ENCODE measurements at places on chromosomes 7 and 10.

DNA sequence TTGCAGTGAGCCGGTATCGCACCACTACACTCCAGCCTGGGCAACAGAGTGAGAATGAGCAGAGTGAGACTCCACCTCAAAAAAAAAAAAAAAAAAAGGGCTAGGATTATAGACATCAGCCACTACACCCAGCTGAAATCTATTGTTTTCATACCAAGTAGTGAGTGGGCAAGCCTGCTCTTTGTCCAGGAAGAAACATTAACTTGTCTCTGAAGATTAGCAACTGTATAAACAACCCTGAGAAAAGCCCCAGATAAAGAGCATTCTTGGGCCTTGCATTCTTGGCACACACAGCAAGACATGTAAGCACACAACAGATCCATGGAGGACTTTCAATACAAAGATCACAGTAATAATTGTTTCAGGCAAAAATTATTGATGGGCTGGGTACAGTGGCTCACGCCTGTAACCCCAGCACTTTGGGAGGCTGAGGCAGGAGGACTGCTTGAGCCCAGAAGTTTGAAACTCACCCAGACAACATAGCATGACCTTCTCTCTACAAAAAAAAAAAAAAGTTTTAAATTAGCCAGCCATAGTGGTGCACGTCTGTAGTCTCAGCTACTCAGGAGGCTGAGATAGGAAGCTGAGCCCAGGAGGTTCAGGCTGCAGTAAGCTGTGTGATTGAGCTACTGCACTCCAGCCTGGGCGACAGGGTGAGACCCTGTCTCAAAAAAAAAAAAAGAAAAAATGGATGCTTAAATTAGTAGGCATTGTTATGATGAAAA lies 4.4 kb downstream of the PSPH start:
- no peak for DNase-seq

- DNase-seq = no peak
Measured at GRCh38 chr7:152115021-152115718, 89.7 kb downstream of the GALNT11 start.

DNA sequence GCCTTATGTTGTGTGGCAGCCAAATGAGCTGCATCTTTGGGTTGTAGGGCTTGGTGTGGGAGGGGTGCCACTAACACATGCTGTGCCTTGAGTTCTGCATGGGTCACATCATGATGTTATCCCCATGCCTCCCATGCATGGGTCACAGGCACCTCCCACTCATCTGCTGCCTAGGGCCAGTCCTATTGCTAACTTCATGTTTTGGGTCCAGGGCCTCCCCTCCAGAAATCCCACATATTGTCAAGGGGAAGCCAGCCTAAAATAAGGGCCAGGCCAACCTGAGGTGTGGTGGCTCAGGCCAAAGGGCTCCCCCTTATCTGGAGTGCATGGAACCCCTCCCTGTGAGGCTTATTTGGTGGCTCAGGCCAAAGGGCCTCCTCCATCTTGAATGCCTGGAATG lies 299.0 kb downstream of the RPS24 start:
- no peak for DNase-seq

DNA sequence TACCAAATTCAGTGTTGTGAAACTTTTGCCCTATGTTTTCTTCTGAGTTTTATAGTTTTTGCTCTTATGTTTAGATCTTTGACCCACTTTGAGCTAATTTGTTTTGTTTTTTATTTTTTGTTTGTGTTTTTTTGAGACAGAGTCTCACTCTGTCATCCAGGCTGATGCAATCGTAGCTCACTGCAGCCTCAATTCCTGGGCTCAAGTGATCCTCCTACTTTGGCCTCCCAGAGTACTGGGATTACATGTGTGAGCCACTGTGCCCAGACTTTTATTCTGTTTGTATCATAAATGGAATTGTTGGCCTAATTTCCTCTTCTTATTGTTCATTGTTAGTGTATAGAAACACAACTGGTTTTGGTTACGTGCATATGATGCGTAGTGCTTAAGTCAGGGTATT lies 43.2 kb upstream of the ZMIZ2 start:
- DNase-seq = no peak

- no peak for DNase-seq
Measured at GRCh38 chr7:114364151-114364550, 50.5 kb upstream of the FOXP2 start.

- DNase-seq = no peak
Measured at GRCh38 chr10:113557903-113558321, 5.1 kb downstream of the HABP2 start.

DNA sequence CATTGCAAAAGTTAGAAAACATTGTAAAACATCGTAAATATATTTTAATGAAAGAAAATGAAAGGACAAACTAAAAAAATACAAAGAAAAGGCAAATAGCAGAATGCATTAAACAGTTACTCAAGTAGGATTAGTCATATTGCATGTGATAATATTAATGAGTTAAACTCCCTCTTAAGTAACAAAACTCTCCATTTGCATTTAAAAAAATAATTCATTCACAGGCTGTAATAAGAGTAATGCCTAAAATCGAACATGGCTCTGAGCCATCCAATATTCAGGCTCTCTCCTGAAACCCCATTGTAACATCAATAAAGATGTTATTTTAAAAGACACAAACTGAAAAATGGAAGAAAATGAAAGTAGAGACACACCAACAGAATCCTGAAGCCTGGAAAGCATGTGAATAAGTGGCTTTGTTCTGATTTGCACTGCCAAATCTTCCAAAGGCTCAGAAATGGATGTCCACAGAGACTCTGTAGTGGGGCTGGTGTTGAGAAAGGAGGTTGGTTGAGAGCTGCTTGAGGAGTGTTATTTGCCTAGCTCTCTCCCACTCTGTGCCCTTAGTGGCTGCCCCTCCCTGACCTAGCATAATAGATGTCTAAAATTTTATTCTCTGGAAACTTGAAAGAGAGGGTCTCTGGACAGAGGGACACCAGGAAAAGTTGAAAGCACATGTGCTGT lies 268.3 kb upstream of the MEOX2 start:
- DNase-seq = no peak

- DNase-seq = no peak
Measured at GRCh38 chr7:34038816-34039470, 133.6 kb downstream of the BMPER start.

- DNase-seq = no peak
Measured at GRCh38 chr10:96565774-96566173, 21.0 kb downstream of the TM9SF3 start.

DNA sequence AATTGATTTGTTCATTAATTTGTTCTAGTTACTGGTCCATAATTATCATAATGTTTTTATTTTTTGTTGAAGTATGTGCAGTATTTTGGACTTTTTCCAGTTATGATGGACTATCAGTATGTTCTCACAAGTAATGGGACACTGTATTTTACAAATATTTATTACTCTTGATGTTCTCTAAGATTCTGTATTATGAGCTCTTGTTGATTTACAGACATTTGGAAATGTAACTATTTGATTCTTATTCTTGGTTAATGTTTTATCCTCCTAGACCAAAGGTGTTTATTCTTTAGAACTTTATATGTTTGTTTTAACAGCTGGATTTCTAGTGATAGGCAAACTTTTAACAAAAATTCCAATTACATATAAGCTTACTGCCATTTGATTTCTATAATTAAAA lies 200.6 kb downstream of the SDK1 start:
- DNase-seq = no peak

- peak; percentile 48 for DNase-seq
Measured at GRCh38 chr7:105691680-105692564, 110.6 kb upstream of the EFCAB10 start.

- DNase-seq = no peak
Measured at GRCh38 chr7:156752367-156753228, 112.0 kb downstream of the RNF32 start.

- no peak for DNase-seq
Measured at GRCh38 chr7:30937416-30937815, 25.8 kb downstream of the AQP1 start.

GRCh38 chr10:131817866-131818509 lies 82.8 kb upstream of the PPP2R2D start:
- DNase-seq = no peak

- no peak for DNase-seq
Measured at GRCh38 chr10:126384269-126384873, 3.9 kb downstream of the ADAM12 start.

DNA sequence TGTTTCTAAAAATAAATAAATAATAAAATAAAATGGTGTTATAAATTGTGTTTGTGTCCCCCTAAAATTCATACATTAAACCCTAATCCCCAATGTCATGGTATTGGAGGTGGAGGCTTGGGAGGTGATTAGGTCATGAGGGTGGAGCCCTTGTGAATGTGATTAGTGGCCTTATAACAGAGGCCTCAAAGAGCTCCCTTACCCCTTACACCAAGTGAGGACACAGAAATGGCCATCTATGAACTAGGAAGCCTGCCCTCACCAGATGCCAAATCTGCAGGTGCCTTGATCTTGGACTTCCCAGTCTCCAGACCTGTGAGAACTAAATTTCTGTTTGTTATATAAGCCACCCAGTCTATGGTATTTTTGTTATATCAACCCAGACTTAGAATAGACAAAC lies 738.7 kb downstream of the PARD3 start:
- no peak for DNase-seq

DNA sequence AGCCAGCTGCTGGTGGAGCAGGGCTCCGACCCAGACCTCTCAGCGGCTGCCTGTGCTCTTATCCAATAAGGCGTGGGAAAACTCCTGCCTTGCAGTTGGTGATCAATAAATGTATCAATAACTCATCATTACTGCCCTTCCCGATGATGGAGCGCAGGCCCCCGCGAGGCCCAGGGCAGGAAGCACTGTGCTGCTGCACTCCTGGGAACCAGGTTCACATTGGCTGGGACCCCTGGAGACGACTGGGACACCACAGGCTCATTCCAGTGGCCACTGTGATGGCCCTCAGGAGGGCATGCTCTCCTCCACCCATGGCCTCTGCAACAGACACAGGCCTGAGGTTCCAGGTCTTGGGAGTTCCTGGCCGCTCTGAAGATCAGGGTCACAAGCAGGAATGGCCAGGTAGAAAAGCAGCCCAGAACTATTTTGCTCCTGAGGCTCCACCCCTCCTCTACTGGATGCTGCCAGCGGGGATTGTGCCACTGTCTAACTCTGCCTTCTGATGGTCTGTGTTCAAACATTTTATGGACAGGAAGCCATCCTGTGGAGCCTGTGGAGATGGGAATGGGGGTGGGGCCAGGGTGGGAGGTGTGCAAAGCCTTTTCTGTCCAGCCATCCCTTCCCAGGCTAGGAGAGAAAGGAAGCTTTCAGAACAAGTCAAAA lies 287.4 kb upstream of the ZMIZ1 start:
- no peak for DNase-seq

- DNase-seq = no peak
Measured at GRCh38 chr7:84637568-84638338, 443.2 kb upstream of the SEMA3A start.

DNA sequence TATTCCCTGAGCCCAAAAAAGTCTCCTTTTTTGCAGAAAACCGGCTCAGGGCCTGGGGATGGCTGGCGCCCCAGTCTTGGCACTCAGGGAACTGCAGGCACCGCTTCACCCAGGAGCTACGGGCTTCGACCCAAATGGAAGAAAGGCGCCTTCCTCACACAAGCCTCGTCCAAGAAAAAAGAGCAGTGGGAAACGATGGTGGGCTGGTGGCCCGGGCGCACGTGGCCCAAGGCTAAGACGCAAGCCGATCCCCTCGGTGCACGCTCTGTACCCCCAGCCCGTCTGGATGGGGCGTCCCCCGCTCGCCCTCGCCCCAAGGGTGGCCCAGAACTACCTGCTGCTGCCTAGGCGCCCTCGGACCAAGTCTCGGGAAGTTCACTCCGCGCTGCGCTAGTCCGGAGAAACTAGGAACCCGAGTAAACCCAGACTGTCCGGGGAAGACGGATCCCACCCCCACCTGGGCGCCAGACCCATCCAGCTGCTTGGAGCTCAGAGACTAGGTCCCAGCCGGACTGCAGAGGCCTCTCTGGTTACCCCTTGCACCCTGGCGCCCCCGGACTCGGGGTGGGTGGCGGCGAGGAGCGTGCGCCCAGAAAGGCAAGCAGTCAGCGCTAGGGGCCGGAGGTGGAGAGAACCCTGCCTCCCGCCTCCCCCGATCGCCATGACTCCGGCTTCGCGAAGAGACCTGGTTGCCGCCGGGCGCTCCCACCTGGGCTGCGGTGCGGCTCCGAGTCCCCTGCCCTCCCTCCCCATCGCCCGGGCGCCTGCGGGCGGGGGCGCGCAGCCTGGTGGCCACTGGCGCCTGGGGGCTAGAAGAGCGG lies 76.4 kb downstream of the CALN1 start:
- DNase-seq = no peak

GRCh38 chr7:37041461-37041860 lies 317.2 kb upstream of the AOAH start:
- DNase-seq = no peak

DNA sequence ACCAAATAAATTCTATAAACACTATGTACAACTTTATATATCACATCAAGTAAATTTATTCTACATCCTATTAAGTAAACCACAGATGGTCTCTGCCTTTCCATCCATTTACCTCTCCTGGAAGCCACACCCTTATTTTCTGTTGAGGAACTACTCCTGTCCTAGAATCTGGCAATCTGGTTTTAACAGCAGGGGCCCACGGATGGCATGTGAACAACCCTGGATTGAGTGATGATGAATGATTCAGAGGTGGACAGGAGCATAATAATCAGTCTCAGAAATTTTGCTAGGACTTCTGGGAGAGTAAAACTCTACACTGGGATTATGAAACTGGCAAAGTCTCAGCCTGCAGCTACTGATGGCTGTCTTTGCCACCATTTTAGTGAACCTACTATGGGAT lies 54.1 kb downstream of the CDK6 start:
- no peak for DNase-seq

DNA sequence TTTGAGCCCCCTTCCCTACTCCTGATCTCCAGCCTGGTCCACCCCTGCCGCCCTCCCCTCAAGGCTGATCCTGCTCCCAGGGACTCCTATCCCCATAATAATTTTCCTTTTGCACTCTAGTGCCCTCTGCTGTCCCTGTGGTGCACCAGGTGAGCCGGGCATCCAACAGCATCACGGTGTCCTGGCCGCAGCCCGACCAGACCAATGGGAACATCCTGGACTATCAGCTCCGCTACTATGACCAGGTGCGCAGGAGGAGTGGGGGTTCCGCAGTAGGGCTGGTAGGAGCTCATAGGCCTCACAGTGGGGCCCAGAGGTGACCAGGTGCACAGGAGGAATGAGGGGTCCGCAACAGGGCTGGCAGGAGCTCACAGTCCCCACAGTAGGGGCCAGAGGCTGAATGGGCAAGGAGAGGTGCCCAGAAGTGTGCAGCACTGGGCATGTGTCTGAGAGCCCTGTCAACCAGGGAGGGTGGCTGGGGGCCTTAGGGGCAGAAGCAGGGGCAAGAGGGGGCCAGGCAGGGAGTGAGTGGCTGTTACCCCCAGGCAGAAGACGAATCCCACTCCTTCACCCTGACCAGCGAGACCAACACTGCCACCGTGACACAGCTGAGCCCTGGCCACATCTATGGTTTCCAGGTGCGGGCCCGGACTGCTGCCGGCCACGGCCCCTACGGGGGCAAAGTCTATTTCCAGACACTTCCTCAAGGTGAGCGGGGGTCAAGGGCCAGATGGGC lies 11.7 kb downstream of the EPHB6 start:
- no peak for DNase-seq
